ENCODE measurements at places on chromosomes 3 and 15. TPM values are rescaled to one million over a fixed set of nuclear protein-coding genes. Genes with fewer than 3 reads are reported as not detected.

Gene ST8SIA2
- 1.5 TPM for total RNA-seq

Gene ACKR4
- total RNA-seq, result 0.20 TPM

Gene HYAL1
- total RNA-seq, result not detected

Gene COL7A1
- 17.0 TPM for total RNA-seq

Gene RLBP1
- total RNA-seq, result not detected

Gene FSTL1
- 1,312 TPM for total RNA-seq

Measured in M059J (cell line).